ENCODE measurements at places on chromosomes 6 and 20.

DNA sequence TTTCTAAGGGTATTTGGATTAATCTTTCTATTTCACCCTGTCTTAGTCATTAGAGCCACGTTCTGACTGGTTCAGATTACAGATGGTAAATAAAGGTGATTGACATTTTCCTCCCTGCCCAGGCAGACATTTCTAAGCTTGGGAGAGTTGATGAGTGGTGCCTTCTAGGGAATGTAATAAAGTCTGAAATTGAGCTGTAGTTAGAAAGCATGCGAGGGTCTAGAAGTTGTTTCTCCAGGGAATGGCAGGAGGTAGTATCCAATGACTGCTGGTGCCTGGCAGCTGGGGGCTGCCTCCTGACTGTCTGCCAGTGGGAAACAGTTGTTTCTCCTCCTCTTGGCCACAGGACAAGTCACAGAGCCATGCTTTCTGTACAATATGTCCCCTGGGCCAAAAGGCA lies 14.6 kb downstream of the EDN3 start:
- DNase-seq, result peak; percentile 99

DNA sequence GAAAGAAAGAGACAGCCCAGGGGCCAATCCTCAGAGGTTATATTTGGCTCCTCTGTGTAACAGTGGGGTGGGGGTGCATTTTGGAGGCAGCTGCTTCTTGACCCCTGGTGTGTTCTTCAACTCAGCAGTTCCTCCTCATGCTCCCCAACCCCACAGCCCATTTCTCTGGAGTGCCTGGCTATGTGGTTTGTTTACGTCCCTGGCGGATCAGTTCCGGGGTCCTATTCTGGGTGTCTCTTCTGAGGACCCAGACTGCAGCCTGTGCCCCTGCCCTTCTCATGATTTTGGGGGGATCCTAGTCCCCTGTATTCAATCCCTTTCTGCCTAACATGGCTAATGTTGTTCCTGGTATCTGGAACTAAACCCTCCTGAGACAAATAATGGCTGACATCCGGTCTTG lies 70.5 kb upstream of the SULF2 start:
- no peak for DNase-seq

DNA sequence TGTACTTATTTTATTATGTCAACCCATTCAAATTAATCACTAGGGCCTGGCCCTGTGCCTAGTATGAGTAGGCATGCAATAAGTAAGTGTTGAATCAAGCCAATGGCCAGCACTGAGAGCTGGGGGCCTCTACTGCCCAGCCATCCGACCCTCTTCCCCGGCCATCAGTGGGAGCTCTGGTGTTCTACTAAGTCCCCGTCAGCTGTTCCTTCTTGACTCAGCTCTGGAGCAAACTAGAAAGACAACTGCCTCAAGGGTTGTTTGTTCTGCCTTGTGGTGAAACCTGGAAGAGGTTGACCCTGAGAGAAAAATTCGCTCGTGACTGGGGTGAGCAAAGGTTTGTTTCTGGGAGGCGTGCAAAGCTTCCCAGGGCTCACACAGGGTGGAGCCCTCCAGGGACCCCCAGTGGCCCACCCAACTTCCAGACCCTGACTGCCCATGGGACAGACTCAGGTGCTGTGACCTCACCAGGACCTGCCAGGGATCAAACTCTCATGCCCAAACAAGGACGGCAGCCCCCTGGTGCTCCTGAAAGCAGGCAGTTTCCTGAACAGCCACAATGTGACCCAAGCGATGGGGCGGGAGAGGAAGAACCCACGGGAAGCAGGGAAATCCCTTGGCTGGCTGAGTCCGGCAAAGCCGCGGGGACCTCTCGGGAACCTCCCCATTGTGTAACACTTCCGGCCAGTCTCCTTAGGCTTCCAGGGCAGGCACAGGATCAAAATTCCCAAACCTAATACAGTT lies 50.4 kb downstream of the BANF2 start:
- DNase-seq, result no peak

GRCh38 chr6:138724015-138724414 lies 49.6 kb upstream of the CCDC28A start:
- no peak for DNase-seq

DNA sequence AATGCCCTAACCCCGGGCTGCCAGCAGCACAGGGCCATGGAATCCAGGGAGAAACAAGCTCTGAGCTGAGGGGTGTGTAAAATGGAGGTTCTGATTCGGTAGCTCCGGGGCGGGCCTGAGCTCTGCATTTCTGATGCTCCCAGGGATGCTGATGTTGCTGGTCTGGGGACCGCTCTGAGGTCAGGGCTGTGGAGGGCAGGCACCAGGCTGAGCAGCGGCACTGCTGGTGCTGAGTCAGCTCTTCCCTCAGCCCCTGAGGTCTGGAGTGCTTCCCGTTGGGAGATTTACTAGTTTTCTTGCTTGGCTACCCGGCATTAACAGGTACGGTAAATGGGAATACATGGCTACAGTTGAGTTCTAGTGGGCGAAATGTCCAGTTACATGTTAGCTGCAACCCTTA lies 18.6 kb upstream of the CST3 start:
- no peak for DNase-seq

DNA sequence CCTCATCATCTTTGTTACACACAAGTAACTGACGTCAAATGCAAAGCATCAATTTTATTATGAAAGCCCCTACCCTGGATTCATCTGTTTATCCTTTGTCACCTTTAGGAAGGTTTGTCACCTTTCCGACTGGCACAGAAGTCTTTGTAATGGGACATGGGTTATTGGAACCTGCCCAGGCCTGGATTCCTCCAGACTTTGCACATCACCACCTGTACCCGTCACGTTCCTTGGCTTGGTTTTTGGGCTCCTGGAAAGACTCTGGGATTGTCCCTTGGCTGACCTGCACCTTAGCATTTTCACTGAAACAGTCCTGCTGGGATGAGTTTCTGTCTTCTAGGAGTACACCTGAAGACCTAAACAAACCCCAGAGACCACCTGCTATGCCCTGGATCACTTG lies 15.4 kb upstream of the ARHGAP18 start:
- no peak for DNase-seq

DNA sequence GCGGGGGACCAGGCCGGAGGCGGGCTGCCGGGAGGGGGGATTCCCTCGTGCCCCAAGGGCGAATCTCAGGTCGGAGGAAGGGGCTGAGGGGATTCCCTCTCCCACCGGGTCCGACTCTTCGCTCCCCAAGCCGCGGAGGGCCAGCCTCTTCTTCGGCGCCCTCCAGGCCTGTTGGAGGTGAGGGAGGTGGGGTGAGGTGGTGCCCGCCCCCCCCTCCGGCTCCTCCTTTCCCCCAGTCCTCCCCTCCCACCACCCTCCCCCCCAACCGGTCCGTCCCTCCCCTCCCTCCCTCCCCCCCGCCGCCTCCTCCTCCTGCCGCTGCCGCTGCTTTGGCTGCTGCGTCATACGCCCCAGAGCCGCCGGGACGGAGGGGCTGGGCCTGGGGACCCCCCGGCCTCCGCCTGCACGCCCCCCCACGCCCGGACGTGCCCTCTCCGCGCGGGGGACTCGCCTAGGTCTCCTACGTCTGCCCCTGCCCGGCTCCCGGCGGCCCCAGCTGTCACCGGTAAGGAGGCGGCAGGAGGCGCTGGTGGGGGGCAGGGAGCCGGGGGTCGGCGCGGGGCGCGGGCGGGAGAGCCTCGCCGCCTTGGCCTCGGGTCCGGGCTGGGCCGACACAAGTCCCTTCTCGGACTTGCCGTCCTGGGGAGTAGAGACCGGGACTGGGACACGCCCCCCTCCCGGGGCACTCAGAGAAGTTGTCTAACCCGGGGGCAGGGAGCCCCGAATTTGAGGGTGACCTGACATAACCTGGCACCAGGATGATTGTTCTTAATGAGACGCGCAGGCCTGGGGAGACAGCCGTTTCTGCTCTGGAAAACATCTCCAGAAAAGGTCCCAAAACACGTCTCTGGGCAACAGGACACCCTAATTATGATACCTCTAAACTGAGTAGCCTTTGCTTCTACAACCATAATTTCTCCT lies at the start of gene PHF1:
PHF1 (plus strand) TSS at position 304 of the 921 bp plus-strand sequence. CDS start 1,250 bp downstream, outside the sequence.
- peak; percentile 70 for DNase-seq

DNA sequence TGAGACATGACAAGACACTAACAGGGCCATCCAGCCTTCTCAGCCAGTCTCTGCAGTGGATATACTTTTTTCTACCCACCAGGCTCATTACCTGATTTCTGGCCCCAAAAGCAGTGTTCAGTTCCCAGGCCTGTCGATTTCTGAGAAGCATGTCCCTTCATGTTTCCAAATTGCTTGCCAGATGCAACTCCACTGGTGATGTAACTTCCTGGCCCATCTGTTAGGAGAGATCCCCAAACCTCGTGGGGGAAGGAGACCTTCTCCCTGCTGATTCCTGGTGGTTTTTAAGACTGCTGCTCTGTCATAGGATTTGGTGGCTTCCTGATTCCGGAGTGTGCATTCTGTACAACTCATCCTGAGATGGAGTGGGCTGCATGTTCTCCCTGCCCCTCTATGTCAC lies 31.6 kb upstream of the MRPS10 start:
- peak; percentile 95 for DNase-seq

DNA sequence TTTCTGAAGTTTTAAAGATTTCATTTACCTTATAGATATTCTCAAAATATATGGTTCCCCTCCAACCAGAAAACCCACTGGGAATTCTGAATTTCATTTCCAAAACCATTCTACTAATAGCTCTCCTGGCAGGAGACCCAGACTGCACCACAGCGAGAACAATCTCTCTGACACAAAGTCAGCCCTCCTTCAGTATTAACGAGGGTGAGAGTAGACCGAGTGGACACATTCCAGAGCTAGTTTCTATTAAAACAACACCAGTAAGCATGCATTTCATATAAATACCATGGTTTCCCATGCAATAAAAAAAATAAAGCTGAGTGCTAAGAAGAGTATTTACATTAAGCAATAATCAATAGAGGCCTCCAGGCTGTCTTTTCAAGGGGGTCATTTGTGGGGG lies 899.6 kb upstream of the SLC35B3 start:
- DNase-seq, result no peak

- no peak for DNase-seq
Observed at GRCh38 chr20:39894067-39894466, 795.0 kb downstream of the MAFB start.

- no peak for DNase-seq
Observed at GRCh38 chr6:125013938-125014660, 51.9 kb downstream of the RNF217 start.

- no peak for DNase-seq
Observed at GRCh38 chr20:57998276-57998675, 230.2 kb downstream of the ANKRD60 start.

DNA sequence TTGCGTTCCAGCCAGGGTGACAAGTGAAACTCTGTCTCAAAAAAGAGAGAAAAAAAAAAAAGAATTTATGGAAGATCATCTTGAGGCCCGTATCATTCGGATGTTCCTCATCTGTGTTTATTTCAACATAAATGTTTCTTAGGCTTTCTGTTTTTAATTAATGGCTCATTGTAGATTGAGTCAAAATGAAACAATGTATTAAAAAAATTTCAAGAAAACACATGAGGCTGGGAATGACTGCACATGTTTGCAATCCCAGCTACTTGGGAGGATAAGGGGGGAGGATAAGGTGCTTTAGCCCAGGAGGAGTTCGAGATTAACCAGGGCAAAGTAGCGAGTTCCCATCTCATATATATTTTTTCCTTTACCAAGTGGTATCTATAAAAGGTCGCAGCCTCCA lies 47.3 kb downstream of the ITCH start:
- DNase-seq, result no peak

DNA sequence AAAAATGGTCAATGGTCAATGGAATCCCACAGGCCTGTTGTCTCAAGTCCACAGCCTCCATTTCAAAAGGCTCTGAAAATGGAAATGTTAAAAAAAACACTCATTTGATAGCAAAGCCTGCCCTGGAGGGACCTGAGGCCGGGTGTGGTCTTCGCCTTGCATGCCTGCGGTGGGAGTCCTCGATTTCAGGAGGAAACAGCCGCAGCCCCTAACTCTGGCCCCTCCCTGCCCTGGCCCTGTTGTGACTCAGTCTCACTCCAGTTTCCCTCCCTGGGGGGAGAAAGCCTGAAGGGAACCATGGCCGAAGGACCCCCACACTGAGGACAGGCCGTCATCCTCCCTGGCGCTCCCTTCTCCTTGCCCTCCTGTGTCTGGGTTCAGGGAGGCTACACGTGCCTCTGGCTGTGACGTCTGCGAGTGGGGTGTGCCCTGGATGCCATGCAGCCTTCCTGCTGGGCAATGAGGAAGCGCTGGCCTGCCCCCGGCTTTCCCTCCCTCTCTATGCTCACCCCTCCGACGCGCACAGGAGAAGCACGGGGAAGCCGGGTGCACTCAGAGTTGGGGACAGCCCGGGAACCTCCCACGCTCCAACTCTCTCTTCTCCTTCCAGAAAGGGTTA lies 9.2 kb downstream of the BHLHE23 start:
- DNase-seq, result no peak

DNA sequence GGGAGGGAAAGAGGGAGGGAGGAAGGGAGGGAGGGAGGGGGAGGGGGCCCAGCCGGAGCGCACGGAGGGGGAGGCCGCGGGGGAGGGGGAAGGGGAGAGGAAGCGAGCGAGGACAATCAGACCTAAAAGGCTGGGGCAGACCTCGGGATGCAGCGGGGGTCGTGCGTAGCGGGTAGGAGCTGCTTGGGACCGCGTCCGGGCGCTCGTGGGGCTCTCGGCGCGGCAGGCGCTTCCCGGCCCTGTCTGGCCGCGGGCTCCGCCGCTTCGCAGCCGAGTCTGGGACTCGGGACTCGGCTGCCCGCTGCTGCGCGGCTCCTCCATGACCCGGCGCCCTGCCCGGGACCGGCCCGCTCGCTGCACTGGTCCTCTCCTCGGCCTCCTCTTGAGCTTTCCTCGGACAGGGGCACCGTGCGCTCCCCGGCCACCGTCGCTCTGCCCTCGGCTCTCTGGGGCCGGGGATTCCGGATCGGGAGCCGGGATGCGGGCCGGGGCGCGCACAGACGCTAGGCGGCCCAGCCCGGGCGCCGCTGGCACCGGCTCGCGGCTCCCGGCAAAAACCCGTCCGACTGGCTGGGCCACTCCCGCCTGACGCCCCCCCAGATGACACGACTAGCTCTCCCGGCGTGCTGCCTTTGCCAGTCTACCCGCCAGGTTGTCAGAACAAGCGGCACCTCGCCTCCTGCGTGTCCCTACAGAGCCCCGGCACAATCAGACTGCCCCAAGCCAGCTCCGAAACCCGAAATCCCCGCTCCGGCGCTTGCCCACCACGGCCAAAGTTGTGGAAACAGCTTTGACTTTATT lies 2.2 kb downstream of the TFAP2A start:
- DNase-seq, result no peak

GRCh38 chr6:105882828-105883227 lies 203.3 kb upstream of the PRDM1 start:
- DNase-seq, result no peak

DNA sequence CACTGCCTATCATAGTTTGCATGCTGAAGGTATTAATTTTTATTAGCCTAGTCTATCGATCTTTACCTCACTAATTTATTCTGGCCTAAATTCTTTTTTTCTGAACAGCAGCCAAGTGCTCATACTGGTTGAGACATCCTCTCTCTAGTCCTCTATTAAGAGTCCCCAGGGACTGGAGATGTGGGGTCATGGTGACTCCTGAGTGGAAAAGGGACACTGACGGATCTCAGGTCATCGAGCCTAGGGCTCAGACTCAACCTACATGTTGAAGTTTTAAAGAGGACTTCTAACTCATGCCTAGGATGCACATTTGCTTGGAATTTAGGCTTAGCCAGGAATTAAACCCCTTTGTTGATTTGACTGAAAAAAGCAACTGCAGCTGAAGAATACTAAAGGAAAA lies 378.1 kb downstream of the BTBD9 start:
- DNase-seq, result peak; percentile 5

GRCh38 chr6:6723921-6724538 lies 135.5 kb downstream of the LY86 start:
- no peak for DNase-seq

GRCh38 chr6:72890671-72891070 lies 268.8 kb downstream of the KCNQ5 start:
- DNase-seq, result no peak

Measured in NCI-H2171 treated with DMSO at 0.1 percent for 48 hours (cell line).